ENCODE measurements at places on chromosomes 12 and 14. TPM values are rescaled to one million over a fixed set of nuclear protein-coding genes. Genes with fewer than 3 reads are reported as not detected.

GRCh38 chr12:77995436-77996167 lies 164.9 kb downstream of the NAV3 start:
- H3K27ac ChIP-seq: no peak overlapping the region
- H3K27me3 ChIP-seq: no peaks in the 10 kb centered on the region
- no peaks in the 10 kb centered on the region for H3K4me1 ChIP-seq
- no peak overlapping the region for H3K4me3 ChIP-seq
- H3K36me3 ChIP-seq: no peaks in the 10 kb centered on the region
- DNase-seq: no peak

DGLUCY gene
- total RNA-seq: 115 TPM

GRCh38 chr12:30934811-30935210 lies 8.3 kb downstream of the TSPAN11 start:
- H3K36me3 ChIP-seq: no peaks in the 10 kb centered on the region
- H3K27ac ChIP-seq: no peak overlapping the region
- DNase-seq: no peak

PDZRN4 gene
- not detected for total RNA-seq

DUSP16 gene
- 77.3 TPM for total RNA-seq

- H3K4me3 ChIP-seq: no peak overlapping the region
- H3K4me1 ChIP-seq: peaks cover 32% of the 10 kb centered on the region
- no peak for DNase-seq
- H3K36me3 ChIP-seq: peaks cover 42% of the 10 kb centered on the region
Observed at GRCh38 chr12:46390881-46391280, 18.3 kb upstream of the SLC38A2 start.

- no peak for DNase-seq
- H3K27me3 ChIP-seq: no peaks in the 10 kb centered on the region
- H3K4me3 ChIP-seq: no peak overlapping the region
- H3K27ac ChIP-seq: no peak overlapping the region
- peaks cover 14% of the 10 kb centered on the region for H3K4me1 ChIP-seq
Observed at GRCh38 chr14:35351897-35352273, 52.7 kb downstream of the NFKBIA start.

- no peak for DNase-seq
- H3K4me1 ChIP-seq: no peaks in the 10 kb centered on the region
- no peak overlapping the region for H3K4me3 ChIP-seq
- peaks cover 26% of the 10 kb centered on the region for H3K27me3 ChIP-seq
Observed at GRCh38 chr12:98819821-98820404, 174.8 kb downstream of the APAF1 start.

KLHL33 gene
- not detected for total RNA-seq

- no peak overlapping the region for H3K27ac ChIP-seq
- no peak for DNase-seq
- H3K4me1 ChIP-seq: no peaks in the 10 kb centered on the region
- peaks cover 32% of the 10 kb centered on the region for H3K27me3 ChIP-seq
Observed at GRCh38 chr14:28776482-28777266, 10.1 kb downstream of the FOXG1 start.

DNA sequence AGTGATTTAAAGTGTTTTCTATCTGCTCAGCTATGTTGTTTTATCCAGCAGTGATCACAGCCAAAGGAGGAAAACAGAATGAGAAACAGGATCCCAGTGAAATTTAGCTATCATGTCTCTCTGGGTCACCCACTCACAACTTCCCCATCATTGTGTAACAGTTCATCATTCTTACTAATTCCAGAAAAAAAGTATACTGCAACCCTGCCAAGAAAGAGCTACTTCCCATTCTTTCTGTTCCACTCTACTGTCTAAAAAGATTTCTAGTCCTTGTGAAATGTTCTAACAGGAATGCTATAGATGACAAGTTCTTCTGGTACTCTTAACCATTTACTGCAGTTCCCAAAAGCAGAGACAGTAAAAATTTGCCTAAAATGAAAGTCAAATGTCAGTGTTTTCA lies 39.2 kb upstream of the CD163 start:
- H3K4me3 ChIP-seq: no peak overlapping the region
- H3K27ac ChIP-seq: no peak overlapping the region
- H3K4me1 ChIP-seq: no peaks in the 10 kb centered on the region
- peaks cover 14% of the 10 kb centered on the region for H3K27me3 ChIP-seq
- H3K36me3 ChIP-seq: no peaks in the 10 kb centered on the region

DNA sequence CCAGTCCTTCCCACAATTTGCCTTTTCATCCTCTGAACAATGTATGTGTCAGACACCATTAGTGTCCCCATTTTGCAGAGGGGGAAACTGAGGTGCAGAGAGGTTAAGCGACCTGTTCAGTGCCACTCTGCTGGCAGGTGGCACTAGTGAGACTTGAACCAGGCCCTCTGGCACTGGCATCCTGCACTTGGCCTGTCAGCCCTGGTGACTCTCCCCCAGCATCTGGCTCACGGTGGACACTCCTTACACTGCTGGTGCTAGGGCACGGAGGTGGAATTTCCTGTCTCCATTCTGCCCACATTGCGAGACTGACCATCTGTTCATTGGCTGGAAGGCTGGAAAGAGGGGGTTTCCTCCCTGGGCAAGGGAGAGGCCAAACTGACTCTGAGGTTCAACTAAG lies 48.7 kb downstream of the CCNK start:
- H3K4me1 ChIP-seq: peaks cover 8% of the 10 kb centered on the region
- no peaks in the 10 kb centered on the region for H3K36me3 ChIP-seq
- H3K27me3 ChIP-seq: no peaks in the 10 kb centered on the region
- DNase-seq: no peak
- H3K27ac ChIP-seq: no peak overlapping the region
- H3K4me3 ChIP-seq: no peak overlapping the region

DNA sequence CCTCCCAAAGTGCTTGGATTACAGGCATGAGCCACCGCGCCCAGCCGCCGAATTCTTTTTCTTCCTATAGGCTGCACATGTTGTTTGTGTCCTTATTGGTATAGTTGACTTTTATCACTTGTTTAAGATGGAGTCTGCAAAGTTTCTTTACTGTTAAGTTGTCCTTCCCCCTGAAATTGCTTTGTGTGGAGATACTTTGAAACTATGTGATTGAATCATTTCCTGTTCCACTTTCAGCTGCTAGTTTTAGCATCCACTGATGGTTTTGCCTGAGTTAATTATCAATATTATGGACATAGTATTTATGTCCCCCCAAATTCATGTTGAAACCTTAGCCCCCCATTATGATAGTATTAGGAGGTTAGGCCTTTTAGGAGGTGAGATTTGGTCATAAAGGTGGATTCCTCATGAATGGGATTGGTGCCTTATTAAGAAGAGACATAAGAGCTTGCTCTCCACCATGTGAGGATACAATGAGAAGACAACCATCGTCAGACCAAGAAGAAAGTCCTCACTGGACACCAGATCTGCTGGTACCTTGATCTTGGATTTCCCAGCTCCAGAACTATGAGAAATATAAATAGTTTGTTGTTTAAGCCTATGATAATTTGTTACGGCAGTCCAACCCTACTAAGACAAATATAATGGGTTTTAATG lies 34.9 kb downstream of the PPHLN1 start:
- H3K4me1 ChIP-seq: peaks cover 26% of the 10 kb centered on the region
- H3K36me3 ChIP-seq: peaks cover 41% of the 10 kb centered on the region
- no peak for DNase-seq
- H3K27me3 ChIP-seq: no peaks in the 10 kb centered on the region
- peak overlapping the region; percentile 47 for H3K27ac ChIP-seq

- H3K4me3 ChIP-seq: no peak overlapping the region
- H3K27ac ChIP-seq: no peak overlapping the region
- no peaks in the 10 kb centered on the region for H3K27me3 ChIP-seq
- DNase-seq: no peak
Observed at GRCh38 chr14:89418452-89418851, 1.4 kb upstream of the FOXN3 start.

DNA sequence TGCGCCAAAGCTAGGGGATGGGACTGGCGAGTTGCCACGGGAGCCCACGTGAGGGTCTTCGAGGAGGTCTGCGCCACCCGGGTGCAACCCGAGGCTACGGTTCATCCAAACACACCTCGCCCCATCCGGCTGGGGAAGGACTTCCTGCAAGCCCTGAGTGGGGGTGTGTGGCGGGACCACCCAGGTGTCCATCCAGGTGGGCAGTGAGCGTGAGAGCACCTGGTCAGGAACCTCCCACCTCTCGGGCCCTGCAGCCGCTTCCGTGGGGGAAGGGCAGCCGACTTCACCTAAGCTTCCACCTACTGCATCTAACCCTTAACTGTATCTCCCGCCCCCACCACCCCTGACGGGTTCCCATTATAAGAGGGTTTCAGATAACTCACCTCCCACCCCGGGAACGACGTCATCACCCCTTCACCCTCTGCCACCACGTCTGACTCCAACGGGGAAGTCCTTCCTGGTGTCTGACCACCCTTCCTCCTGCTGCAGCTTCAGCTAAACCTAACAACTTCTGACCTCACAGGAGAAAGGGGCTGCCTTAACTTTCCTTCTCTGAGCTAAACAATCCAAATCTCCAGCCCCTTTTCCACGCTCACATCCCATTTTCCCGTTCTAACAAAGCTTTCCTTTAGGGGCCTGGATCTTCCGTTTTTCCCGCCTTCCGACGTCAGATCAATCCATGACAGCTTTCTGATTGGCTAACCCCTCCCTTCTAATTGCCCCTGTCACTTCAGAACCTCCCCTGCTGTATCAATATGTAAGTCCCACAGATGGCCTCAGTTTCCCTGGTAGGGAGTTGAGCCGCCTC lies 27.4 kb upstream of the SMUG1 start:
- H3K27ac ChIP-seq: peak overlapping the region; percentile 82
- no peaks in the 10 kb centered on the region for H3K36me3 ChIP-seq
- peaks cover 51% of the 10 kb centered on the region for H3K4me1 ChIP-seq
- peak; percentile 68 for DNase-seq

GRCh38 chr12:62001424-62001823 lies 258.8 kb upstream of the USP15 start:
- no peak overlapping the region for H3K4me3 ChIP-seq
- DNase-seq: no peak
- no peaks in the 10 kb centered on the region for H3K4me1 ChIP-seq
- no peak overlapping the region for H3K27ac ChIP-seq

- no peak overlapping the region for H3K4me3 ChIP-seq
- no peak for DNase-seq
- H3K36me3 ChIP-seq: no peaks in the 10 kb centered on the region
Observed at GRCh38 chr14:84108746-84109457, 1421.0 kb upstream of the FLRT2 start.

- no peaks in the 10 kb centered on the region for H3K4me1 ChIP-seq
- DNase-seq: no peak
- H3K36me3 ChIP-seq: peaks cover 17% of the 10 kb centered on the region
- no peak overlapping the region for H3K27ac ChIP-seq
Observed at GRCh38 chr12:59652130-59652529, 56.3 kb downstream of the SLC16A7 start.

ZNF385A gene
- total RNA-seq: 1.2 TPM

DNA sequence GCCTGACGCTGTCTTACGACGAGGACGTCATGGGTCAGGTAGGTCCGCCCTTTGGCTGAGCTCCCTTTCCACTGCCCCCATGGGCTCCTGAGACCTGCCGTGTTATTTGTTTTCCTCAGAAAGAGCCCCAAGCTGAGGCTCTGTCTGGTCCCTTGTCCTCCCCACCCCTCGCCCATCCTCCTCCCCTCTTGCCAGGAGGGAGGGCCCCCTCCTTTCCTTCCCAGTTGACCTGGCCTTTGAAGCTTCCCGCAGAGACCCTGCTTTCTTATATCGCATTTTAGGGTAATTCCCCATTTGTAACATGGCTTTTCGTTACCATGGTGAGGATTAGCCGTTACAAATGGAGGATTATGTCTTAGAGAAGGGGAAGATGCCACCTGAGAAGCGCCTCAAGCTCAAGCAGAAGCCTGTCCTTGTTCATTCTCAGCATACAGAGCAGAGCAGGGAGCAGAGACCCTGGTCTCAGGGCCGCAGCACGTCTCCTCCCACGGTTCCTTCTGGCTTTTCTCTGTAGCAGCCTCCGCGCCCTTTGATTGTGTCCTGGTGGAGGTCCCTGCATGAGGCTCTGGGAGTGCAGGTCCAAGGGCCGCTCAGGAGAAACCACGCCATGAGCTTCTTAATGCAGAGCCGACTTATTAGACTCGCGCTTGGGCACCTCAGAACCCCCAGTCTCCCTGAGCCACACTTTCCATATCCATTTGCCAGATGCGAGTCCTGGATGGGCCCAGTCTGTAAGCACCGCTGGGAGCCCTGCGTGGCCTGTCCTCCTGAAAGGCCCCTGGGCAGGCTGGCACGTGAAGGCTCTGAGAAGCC lies 47.2 kb downstream of the UBE3B start:
- no peak overlapping the region for H3K4me3 ChIP-seq
- no peaks in the 10 kb centered on the region for H3K27me3 ChIP-seq
- H3K4me1 ChIP-seq: no peaks in the 10 kb centered on the region
- peaks cover 28% of the 10 kb centered on the region for H3K36me3 ChIP-seq

DNA sequence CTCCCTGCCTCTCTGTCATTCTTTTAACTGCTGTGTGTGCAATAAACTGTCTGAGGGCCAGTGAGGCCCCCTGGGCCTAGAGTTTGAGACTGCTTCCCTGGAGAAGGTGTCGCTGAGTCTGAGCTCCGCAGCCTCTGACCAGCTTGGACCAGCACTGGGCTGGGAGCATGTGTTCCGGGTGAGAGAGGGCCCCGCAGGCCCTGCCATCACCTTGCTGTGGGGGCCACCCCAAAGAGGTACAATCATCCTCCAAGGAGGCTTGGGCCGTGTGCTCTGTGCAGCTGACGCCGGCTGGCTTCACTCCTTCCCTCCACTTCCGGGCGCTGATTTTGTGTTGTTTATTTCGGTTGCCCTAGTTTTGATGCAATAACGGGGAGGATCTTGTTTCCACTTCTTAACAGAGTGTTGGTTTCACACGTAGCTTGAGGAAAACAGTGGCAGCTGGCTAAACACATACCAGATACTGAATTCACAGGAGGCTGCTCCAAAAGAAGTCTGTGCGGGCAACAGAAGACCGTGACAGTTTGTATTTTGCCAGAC lies 121.6 kb downstream of the TMEM132C start:
- no peak overlapping the region for H3K4me3 ChIP-seq
- no peaks in the 10 kb centered on the region for H3K4me1 ChIP-seq
- H3K27me3 ChIP-seq: no peaks in the 10 kb centered on the region
- no peak for DNase-seq

- H3K27me3 ChIP-seq: no peaks in the 10 kb centered on the region
- H3K36me3 ChIP-seq: no peaks in the 10 kb centered on the region
- no peak overlapping the region for H3K4me3 ChIP-seq
- DNase-seq: no peak
- no peak overlapping the region for H3K27ac ChIP-seq
Observed at GRCh38 chr12:123061441-123062205, 81.1 kb downstream of the ARL6IP4 start.

- no peak for DNase-seq
- no peaks in the 10 kb centered on the region for H3K4me1 ChIP-seq
- peaks cover 13% of the 10 kb centered on the region for H3K27me3 ChIP-seq
Observed at GRCh38 chr14:93648440-93649168, 139.7 kb downstream of the PRIMA1 start.

TROAP gene
- total RNA-seq: 75.1 TPM

DNA sequence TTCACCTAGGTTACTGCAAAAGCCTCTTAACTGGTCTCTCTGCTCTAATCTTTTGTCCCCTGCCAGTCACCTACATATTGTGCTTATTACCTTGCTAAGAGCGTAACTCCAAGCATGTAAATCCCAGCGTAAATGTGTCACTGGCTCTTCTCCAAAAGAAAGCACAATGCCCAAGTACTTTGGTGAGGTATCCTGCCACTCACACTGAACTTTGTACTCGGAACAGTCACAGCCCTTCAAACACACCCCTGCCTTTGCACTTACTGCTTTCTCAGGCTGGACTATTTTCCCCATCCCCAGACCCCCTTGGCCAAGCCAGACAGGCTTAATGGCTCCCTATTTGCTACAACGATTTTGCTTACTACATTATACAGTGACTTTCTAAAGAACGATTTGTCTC lies 31.7 kb downstream of the GALNT4 start:
- H3K27ac ChIP-seq: no peak overlapping the region
- H3K4me3 ChIP-seq: no peak overlapping the region
- no peaks in the 10 kb centered on the region for H3K27me3 ChIP-seq
- peaks cover 30% of the 10 kb centered on the region for H3K4me1 ChIP-seq
- peaks cover 55% of the 10 kb centered on the region for H3K36me3 ChIP-seq

KDM5A gene
- total RNA-seq: 91.4 TPM

APOF gene
- total RNA-seq: not detected

Measured in activated CD4-positive, alpha-beta memory T cell treated with anti-CD3 and anti-CD28 coated beads, Interleukin-2, amount 10 ng/mL, durations not matched to agents 7 days and 5 days (primary cell).